ENCODE measurements at places on chromosomes 2 and 18.
A peak's percentile ranks its signal among the peaks of the same experiment; 100 is the strongest.

DNA sequence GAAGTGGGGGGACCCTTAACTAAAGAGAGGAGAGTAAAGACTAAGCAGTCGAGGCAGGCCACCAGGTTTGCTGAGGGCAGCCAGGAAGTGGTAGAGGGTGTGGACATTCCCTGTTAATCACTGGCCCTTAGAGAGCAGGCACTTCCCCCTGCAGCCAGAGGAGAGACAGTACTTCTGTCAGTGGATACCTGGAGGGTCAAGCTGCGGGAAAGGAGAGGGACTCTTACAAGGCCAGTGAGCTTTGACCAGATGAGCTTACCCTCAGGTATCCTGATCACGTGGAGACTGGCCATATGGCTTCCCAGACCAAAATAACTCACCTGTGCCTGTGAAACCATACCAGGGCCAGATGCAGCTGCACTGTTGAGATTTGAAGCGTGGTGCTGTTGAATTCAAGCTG, 28.6 kb downstream of the ITGA6 start:
- peak; percentile 61 for DNase-seq

DNA sequence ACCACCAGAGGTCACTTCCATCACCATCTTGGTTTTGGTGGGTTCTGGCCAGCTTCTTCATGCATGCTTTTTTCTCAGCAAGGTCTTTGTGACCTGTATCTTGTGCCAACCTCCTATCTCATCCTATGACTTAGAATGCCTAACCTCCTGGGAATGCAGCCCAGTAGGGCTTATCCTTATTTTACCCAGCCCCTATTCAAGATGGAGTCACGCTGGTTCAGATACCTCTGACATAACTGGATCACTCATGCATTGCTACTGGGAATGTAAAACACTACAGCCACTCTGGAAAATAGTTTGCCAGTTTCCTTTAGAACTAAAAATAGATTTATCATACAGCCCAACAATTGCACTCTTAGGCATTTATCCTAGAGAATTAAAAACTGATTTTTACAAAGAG, 219.2 kb downstream of the IRS1 start:
- DNase-seq = no peak

DNA sequence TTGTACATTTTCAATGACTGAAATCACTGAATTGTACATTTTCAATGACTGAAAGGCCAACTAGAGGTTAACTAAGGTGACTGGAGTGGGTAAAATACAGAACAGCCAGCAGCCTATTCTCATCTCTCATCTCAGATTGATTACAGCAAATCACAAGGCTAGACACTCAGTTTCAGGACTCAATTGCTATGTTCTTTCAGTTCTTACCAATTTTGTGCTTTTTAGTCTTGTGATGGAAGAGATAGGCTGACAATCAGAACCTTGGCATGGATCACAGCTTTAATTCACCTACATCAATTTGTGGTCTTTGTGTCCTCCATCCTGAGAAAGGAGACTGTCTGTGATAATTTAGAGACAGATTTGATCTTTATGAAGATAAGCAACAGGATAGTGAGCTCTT, 124.7 kb downstream of the GULP1 start:
- DNase-seq = no peak

DNA sequence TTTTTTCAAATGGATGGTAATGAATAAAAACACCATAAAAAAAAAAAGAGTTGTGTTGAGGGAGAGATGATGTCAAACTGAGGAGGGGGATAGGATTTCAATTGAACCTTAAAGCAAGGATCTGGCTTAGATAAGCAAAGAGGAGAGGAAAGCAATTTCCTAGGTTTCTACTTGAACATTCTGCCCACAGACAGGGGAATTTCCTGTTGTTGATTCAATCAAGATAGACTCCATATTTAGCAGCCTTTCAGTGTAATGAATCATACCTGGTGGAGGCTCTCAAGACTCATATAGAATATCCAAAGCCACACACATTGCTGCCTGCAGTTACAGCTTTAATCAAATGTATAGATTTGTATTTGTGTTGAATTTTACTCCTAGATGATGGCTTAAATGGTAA, 294.4 kb upstream of the PIK3C3 start:
- DNase-seq = no peak

GRCh38 chr2:239625156-239625845, 224.5 kb upstream of the HDAC4 start:
- DNase-seq = no peak

- peak; percentile 48 for DNase-seq
Measured at GRCh38 chr2:12778369-12778768, 61.6 kb downstream of the TRIB2 start.

GRCh38 chr2:120330946-120331822, 14.8 kb upstream of the INHBB start:
- no peak for DNase-seq

- DNase-seq = no peak
Measured at GRCh38 chr2:174074831-174075230, 109.7 kb upstream of the SP3 start.

DNA sequence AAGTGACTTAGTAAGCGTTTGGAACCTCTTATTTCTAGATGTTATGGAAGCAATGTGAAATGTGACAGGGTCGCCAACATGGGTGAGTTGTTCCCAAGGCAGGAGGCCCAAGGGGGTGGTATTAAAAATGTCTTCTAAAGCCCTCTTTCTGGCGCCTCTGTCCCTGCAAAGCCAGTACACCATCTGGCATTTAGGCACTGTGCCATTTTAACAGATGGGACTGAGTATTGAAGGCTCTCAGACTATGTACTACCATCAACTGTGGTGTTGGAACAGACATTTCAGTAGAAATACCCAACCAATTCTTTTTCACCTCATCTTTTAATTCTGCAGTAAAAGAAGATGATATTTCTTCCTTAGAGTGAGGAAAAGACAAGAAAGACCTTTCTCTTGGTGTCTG, 384.5 kb upstream of the MMADHC start:
- DNase-seq = no peak

GRCh38 chr18:668260-668659, 10.8 kb downstream of the TYMS start:
- no peak for DNase-seq

- DNase-seq = no peak
Measured at GRCh38 chr2:20419007-20419576, 27.8 kb upstream of the RHOB start.

DNA sequence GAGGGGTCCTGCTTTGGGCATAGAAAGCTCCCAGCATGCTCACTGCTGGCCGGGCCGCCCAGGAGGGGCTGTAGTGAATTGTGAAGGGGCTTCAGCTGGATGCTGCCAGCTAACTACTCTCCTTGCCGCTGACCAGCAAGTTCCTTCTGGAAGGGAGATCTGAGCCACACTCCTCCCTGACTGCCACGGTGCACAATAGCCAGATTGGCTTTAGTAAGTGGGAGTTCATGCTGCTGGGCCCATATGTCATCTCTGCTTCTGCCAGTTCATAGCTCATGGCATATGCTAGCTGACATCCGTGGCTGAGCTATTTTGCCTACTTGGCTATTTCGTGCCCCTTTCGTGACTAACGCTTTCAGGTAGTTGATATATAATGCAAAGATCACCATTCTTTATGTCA, 51.6 kb upstream of the ROCK2 start:
- no peak for DNase-seq

DNA sequence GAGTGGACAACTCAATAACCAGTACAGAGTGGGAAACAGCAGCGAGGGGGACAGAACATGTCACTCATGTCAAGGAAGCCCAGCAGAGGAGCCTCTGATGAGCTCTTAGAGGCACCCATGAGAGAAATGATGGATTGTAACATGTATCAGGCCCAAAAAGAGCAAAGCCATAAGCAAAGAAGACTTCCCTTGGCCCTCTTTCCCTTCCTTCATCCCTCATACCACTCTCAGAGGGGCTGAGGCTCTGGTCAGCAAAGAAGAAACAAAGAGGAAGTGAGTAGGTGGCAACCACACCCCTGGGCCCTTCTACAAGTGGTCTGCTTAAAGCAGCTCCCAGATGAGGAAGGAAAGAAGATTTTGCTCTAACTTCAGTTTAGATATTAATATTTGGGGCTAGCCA, 112.8 kb downstream of the CDC42EP3 start:
- DNase-seq = no peak

- no peak for DNase-seq
Measured at GRCh38 chr2:48844417-48845155, 89.1 kb upstream of the LHCGR start.

DNA sequence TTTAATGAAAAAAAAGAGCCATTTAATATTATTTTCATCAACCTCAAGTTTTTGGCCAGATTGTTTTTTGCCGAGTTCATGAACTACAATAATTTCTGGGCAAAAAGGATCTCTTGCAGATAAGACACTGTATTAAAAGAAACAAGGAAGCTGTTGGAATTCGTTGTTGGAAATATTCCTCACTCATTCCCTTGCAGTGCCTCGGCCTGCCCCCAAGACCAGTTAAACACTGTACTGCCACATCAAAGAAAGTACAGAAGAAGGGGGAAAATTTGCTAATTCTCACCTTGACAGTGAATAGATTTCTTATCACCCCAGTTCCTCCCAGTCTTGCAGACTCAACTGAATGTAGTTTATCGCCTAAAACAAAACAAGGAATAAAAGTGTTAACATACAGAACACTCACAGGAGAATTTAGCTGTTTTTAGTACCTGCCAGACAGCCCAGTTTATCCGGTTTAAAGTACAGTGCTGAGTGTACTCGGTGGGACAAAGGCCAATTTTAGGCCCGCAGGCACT, 1.2 kb downstream of the IDH1 start:
- no peak for DNase-seq

- no peak for DNase-seq
Measured at GRCh38 chr2:176321916-176322315, 52.7 kb downstream of the MTX2 start.

DNA sequence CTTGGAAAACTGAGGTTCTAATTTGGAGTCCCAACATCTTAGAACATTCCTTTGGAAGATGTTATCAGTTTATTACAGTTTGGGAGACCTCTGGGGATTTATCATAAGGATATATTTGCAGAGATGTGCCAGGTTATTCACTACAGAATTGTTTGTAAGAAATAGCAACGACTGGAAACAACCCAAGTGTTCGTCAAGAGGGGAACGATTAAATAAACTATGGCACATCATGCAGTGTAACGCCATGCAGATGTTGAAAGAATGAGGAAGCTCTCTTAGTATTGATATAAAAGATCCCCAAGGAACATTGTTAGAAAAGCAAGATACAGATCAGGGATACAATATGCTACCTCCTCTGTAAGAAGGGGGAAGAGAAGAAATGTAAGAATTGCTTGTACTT, 210.6 kb downstream of the TMEM247 start:
- DNase-seq = no peak

DNA sequence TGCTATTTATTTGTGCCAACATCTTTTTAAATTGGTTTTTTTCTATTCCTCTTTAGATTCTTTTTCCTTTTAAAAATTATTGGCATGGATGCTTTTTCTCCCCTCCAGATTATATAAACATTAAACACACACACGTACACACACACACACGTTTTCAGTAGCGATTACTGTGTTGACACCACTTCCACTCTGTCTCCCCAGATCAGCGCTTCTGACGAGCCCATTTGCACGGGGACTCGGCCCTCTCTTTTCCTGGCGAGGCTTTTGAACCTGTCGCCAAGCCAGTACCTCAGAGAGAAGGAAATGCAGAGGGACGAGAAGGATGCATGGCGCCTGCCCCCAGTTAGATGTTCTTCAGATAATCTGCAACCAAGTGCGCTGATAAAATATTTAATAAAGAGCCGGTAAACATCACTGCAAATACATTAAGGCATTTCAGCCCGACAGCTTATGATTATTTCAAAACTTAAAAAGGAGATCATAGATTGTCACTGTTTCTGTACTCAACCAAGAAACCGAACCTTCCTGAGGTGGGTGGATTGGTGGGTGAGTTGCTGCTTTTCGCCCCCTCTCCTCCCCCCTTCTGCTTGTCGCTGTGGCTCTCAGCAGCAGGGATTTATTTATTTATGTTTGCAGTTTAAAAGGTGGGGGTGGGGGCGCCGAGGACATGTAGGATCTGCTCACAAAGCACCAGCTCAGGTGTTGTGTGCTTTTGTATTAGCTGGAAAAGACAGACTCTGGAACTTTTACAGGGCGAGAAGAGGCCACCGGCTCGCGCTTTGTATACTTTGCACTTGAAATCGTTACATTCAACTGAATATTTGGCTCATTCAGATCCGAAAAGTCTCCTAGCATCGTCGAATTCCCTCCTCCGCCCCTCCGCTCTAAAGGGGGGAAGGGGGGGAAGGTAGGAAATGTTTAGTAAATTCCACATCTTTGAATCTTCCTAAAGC, 787 bp upstream of the TBR1 start:
- peak; percentile 19 for DNase-seq

All from Caco-2 (cell line).